Stimulated activated CD4-positive, alpha-beta T cell treated with anti-CD3 and anti-CD28 coated beads, Interleukin-15, amount 100 ng/mL, for 24 hours (primary cell): ENCODE measurements at places on chromosomes 7 and 10.

DNA sequence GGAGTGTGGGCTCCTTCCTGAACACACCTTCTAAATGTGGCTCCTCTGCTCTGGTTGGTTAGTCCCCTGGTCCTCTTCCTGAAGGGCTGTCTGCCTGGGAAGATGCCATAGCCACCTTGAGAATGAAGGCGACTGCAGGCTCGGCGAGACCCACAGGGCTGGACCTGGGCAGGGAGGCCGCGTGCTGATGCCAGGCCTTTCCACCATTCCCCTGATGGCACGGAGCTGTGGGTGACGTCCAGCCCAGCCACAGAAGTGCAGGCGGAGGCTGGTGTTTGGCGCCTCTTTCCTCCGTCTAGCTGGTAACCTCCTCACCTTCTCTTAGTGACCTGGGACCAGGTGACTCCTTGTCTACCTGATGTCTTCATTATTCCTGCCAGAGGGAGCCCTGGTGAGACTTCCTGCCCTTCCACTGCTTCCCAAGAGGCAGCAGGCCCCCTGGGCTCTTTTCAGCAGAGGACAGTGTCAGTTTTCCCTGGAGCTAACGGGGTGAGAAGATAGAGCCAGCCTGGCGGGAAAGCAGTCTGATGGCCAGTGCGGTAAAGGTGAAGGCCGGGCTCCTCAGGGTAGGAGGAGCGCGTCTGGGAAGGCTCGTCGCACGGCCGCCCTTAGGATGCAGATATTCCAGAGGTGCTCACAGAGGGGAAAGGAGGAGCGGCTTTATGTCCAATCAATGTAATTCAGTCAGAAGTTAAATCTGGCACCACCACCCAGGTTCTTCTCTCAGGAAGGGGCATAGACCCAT is 34.9 kb downstream of the GBX1 start:
- DNase-seq = no peak

- DNase-seq = no peak
These were observed 123.8 kb downstream of the SH2D4B start for GRCh38 chr10:80661526-80661925.

DNA sequence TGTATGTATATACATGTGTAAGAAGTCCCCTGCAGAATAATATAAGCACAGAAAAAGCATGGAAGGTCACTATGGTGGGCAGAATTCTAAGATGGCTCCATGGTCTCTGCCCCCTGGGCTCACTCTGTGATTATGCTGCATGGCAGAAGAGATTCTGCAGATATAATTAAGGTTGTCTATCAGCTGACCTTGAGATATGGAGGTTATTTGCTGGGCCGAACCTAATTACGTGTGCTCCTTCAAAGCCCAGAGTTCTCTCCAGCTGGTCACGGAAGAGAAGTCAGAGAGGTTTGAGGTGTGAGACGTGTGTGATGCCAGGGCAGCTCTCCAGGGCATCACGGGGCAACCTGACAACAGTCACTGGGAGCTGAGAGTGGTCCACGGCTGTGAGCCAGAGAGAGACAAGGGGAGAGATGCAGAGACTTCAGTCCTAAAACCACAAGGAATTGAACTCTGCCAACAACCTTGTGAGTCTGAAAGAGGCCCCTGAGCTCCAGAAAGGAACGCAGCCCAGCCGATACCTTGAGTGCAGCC is 11.5 kb downstream of the PAPOLB start:
- DNase-seq = no peak

DNA sequence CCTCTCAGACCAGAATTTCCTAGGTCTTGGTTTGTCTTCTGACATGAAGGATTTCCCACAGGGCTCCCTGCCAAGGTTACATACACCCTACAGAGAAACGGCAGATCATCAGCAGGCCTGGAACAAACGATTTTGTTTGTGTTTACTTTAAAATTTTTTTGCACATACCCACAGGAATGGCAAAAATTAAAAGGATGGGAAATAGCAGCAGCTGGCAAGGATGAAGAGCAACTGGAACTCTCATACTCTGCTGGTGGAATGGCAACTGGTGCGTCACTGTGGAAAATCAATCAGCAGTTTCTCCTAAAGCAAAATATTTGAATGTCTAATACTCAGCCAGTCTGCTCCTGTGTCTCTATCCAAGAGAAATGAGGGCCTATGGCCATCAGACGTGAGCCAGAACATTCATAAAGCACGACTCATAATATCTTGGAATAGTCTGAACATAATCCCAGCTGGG is 6.5 kb downstream of the BAIAP2L1 start:
- no peak for DNase-seq

GRCh38 chr10:110708776-110709443 is 64.8 kb downstream of the RBM20 start:
- no peak for DNase-seq

GRCh38 chr7:134985894-134986362 is 380 bp upstream of the AGBL3 start:
- no peak for DNase-seq

DNA sequence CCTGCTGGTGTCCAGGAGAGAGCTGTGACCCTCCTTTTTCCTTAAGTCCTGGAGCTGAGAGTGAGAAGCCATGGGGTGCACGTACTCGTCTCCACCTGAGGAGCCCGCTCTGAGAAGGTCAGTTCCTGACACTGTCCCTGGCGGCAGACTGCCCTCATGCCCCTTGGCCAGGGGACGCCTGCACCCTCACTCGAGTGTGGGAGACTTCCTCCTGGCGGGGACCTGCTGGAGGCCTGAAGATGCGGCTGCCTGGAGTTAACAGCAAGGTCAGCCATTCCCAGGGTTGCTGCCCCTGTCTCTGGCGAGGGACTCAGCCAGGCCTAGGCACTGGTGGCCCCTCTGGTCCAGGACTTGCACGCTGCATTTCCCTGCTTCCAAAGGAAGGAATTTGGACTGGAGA is 26.4 kb downstream of the TMEM120A start:
- no peak for DNase-seq

DNA sequence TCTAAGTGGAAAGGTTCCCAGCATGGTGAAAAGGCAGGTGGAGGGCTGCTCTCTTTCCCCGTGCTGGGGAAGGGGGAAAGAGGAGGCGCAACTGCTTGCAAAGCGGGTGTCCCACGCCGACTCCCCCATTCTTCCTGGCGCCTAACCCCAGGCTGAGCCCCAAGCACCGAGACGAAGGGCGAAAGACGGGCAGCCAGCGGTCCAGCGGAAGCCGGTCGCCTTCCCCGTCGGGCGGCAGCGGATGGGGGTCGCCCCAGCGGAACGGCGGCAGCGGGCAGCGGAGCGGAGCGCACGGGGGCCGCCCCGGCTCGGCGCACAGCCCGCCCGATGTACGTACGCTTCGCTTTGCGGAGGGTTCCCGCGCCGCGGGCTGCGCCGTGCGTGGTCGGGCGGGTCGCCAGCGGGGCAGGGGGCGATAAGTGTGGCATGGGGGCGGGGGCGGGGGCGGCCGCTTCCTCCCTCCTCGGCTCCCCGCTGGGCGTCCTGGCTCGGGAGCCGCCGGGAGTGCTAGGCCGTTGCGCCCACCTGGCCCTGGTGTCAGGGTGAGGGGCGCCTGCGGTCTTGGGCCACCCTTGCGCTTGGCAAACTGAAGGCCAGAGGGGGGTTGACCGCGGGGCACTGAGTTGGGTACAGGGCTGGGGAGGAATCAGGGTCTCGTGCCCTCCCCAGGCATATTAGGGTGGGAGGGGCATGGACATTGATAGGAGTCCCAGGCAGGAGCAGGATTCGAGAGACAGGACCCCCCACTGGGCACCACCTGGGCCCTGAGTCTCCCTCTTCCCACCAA is 35.2 kb upstream of the HSPB1 start:
- peak; percentile 20 for DNase-seq

GRCh38 chr7:42747044-42747443 is 164.8 kb downstream of the C7orf25 start:
- DNase-seq = no peak
